Activated CD4-positive, alpha-beta memory T cell treated with anti-CD3 and anti-CD28 coated beads, Interleukin-2, amount 10 ng/mL, durations not matched to agents 7 days and 5 days (primary cell): ENCODE measurements at places on chromosomes 16 and 17. TPM values are rescaled to one million over a fixed set of nuclear protein-coding genes. Genes with fewer than 3 reads are reported as not detected.

DNA sequence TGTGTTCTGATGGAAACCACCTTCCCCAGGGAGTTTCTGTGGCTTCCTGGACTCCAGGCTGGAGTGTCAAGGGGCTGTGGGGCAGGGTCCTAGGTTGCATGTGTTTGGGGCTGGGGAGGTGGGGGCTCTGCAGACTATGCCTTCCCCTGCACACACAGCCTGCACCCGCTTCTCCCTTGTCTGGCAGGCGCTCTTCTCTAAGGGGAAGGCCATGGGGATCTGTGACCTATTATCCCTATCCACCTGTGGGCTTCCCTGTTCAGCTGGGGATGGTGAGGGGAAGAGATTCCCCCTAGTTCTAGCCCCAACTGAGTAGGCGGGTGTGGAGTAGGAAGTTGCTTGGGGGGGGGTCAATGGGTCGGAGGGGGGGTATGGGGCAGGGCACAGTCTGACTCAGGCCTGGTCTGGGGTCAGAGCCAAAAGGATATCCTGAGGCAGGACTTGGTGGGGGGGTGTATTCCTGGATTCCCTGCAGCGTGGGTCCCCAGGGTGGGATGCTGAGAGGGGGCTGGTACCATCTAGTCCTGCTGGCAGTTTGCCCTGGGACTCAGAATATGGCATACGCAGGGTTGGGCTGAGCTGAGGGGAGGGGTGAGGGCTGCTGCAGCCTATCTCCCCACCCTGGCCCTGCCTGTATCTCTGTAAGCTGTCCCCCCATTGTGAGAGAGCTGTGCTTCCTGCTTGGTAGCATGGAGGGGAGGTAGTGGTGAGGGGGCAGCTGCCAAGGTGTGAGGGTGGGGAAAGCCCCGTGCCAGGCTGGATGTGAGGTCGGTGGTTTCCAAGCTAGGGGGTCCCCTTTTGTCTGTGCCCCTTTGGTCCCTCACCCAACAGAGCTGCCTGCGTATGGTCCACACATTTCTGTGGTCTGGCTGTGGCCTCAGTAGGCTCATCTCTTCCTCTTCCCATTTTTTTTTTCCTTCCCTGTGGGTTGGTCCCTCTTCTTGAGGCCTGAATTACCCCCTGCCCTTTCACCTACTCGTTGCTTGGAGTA, 14.7 kb downstream of the RARA start:
- H3K4me3 ChIP-seq: peak overlapping the region; percentile 90
- DNase-seq: peak; percentile 52

DNA sequence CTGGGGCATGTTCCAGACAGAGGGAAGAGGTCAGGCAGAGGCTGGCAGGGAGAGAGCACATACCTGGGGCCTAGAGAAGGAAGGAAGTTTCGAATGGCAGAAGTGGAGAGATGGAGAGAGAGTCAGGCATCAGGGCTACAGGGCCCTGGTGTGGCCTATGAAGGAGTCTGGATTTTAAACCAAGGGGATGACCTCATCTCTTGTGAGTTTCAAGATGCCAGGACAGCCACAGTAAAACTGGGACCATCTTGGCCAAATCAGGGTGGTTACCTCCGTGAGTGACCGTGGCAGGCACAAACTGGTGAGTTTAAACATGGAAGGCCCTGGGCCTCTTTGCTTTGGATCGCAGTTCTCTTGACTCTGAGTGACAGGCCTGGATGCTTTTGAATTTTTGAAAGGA, 7.6 kb upstream of the ATP2C2 start:
- H3K27ac ChIP-seq: peak overlapping the region; percentile 57
- peaks cover 11% of the 10 kb centered on the region for H3K27me3 ChIP-seq
- no peak for DNase-seq
- no peaks in the 10 kb centered on the region for H3K36me3 ChIP-seq
- H3K4me3 ChIP-seq: no peak overlapping the region

DNA sequence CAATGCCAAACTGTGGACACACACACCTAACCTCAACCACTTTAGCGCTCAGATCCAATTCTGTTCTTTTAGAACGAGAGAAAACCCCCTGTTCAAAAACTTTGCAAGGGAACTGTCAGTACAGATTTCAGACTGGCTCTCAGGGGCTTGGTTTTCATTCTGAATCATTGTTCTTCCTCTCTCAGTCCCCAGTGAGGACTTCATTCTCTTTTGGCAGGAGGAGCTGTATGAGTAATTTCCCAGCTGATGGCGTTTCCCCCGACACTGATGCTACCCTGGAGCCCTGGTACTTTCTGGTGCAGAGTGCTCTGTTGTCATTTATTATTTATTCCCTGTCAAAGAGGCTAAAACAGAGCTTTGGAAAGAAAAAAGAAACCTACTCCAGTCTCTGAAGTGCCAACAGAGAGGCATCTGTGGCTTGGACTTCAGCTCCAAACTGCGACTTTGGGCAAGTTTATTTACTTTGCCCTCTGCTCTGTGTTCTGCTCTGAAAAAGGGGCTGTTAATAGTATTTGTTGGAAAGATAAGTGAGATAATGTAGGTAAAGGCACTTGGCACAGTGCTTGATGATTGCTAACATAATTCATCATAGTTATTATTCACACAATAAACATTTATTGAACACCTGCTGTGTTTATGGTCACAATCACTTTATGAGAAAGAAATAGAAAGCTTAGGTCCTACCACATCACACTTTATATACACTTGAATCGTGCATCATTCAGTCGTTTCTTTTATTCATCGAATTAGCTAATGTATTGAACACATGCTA, 28.3 kb downstream of the ETV4 start:
- H3K27me3 ChIP-seq: no peaks in the 10 kb centered on the region
- no peak overlapping the region for H3K27ac ChIP-seq
- no peak for DNase-seq
- no peak overlapping the region for H3K4me3 ChIP-seq
- H3K36me3 ChIP-seq: peaks cover 65% of the 10 kb centered on the region

DNA sequence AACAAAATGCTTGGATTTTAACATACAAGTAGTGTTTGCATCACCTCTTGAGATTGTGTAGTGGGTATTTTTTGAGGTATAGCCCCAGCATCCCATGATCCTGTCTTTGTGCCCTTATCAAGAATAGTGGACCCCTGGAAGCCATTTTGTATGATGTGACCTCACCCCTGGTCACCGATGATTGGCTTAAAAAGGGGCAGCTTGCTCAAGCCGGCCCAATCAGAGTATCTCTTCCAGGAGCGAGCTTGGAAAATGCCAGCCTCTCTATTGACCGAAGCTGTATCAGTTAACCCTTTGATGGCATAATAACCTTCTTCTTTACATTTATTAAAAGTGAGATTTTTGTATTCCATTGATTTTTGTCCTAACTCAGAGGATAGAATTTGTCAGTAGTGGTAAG, 55.5 kb upstream of the FAM20A start:
- peaks cover 4% of the 10 kb centered on the region for H3K27me3 ChIP-seq
- no peak for DNase-seq
- no peaks in the 10 kb centered on the region for H3K4me1 ChIP-seq
- H3K4me3 ChIP-seq: no peak overlapping the region
- H3K27ac ChIP-seq: no peak overlapping the region
- no peaks in the 10 kb centered on the region for H3K36me3 ChIP-seq

DNA sequence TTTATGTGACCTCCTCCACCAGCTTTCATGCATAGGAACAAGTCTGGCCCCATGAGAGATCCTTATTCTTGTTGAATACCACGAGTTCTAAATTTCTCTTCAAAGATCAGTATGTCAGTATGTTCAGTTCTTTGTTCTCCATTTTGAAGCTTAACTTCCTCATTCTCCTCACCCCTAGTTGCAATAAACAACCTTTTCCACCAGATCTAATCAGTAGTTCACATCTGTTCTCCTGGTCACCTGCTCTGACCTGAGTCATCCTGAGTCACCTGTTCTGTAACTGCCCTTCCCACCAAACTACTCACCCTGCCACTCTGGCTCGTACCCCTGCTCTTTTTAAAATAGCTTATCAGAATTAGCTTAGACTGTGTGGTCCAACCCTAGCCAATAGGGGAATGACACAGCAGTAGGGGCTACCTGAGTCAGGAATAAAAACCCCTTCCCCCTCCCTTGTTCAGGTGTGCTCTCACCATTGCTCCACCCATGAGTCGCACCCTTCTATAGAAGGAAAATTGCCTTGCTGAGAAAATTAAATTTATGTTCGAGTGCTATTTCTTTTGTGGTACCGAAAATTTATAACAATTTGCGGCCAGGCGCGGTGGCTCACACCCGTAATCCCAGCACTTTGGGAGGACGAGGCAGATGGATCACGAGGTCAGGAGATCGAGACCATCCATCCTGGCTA, 94.6 kb downstream of the EMP2 start:
- H3K36me3 ChIP-seq: peaks cover 22% of the 10 kb centered on the region
- H3K4me3 ChIP-seq: no peak overlapping the region
- no peaks in the 10 kb centered on the region for H3K27me3 ChIP-seq
- no peak overlapping the region for H3K27ac ChIP-seq
- no peak for DNase-seq

DNA sequence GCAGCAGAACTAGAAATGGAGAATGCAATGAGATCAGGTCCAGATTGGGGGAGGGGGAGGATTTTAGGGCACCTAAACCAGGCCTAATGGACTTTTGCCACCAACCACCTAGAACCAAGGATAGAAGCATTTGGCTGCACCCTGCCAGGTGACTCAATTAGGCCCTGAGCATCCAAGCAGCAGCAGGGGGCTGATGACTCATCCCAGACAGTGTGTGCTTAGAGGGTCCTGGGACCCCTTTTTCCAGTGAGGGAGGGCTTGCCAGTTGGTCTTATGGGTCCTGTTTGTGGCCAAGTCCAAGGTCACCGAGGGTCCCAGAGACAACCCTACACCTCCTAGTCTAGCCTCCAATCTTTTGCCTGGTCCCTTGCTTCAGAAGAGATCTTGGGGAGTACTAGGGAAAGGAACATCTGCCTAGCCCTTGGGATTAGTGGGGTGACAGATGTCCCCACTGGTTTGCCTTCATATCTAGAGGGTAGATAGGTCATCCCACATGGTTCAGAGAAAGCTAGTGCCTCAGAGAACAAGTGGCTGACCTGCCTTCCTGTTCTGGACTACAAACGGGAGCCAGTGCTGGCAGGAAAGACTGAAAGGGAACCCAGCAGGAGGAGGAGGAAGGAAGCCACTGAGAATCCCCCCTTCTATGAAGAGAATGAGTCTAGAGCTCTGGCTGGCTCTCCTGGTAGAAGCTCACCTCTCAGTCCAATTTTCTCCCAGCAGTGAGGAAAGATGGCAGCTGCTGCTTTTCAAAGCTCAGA, 1.6 kb upstream of the TBKBP1 start:
- peaks cover 2% of the 10 kb centered on the region for H3K36me3 ChIP-seq
- peaks cover 9% of the 10 kb centered on the region for H3K27me3 ChIP-seq
- no peak overlapping the region for H3K27ac ChIP-seq

- H3K36me3 ChIP-seq: no peaks in the 10 kb centered on the region
- no peak overlapping the region for H3K4me3 ChIP-seq
- H3K27ac ChIP-seq: no peak overlapping the region
Measured at GRCh38 chr16:57889522-57889921, 81.4 kb downstream of the CNGB1 start.

GRCh38 chr16:71727551-71728324, 3.2 kb upstream of the PHLPP2 start:
- H3K4me1 ChIP-seq: peaks cover 9% of the 10 kb centered on the region
- peaks cover 10% of the 10 kb centered on the region for H3K27me3 ChIP-seq
- no peak overlapping the region for H3K27ac ChIP-seq
- H3K4me3 ChIP-seq: no peak overlapping the region
- H3K36me3 ChIP-seq: peaks cover 29% of the 10 kb centered on the region

DNA sequence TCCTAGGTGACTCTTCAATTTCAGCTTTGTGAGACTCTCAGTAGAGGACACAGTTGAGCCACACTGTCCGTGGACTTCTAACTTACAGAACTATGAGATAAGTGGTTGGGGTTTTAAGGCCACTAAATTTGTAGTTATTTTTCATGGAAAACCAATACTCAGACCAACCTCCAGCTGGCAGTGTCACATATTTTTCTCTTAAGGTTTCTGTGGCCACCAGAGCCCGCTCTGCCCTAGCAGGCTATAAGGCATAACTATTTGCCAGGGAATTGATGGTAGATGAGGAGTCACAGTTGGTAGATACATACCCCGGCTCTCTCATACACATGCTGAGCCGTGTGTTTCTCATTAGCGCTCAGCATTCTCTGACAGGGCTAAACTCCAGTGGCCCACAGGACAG, 336.8 kb upstream of the MON1B start:
- no peaks in the 10 kb centered on the region for H3K4me1 ChIP-seq
- no peak overlapping the region for H3K27ac ChIP-seq
- no peak for DNase-seq
- no peaks in the 10 kb centered on the region for H3K36me3 ChIP-seq

- no peak overlapping the region for H3K4me3 ChIP-seq
- H3K27me3 ChIP-seq: no peaks in the 10 kb centered on the region
- H3K27ac ChIP-seq: no peak overlapping the region
Measured at GRCh38 chr16:47873434-47873833, 282.4 kb downstream of the ABCC12 start.

GRCh38 chr16:67879936-67880335, 4.7 kb upstream of the NRN1L start:
- H3K36me3 ChIP-seq: peaks cover 81% of the 10 kb centered on the region
- no peak for DNase-seq

DNA sequence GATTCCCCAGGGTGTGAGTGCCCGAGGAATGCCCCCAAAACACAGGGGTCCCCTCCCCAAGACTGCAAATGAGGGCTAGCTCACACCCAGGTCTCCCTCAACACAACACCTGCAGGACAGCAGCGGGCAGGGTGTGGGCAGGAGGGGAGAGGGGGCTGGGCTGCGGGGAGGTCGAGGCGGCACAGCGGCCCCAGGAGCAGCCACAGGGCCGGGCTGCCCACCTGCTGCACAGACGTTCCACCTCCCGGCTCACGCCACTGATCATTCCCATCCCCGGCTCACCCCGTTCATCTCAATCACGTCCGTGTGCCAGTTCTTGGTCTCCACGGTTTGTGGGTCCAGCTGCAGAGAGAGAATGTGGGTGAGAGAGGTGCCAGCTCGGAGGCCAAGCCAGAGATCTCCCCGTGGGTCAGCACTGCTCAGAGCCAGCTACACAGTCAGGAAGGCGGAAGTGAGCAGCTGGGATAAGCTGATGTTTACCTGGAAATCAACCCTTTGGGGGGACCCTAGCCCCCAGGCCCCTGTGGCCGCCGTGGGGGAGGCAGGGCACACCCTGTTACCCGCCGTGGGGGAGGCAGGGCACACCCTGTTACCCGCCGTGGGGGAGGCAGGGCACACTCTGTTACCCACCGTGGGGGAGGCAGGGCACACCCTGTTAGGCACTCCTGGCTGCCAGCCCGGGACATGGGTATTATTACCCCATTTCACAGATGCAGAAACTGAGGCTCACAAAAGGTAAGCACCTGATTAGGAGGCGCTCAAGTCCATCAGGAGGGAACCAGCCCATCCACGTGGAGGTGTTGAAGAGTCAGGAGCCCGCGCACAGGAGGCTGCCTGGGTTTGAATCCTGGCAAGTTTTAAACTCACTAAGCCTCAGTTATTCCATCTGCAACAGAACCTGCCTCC, 16.1 kb downstream of the TIMM22 start:
- H3K36me3 ChIP-seq: peaks cover 3% of the 10 kb centered on the region
- no peak overlapping the region for H3K4me3 ChIP-seq
- H3K4me1 ChIP-seq: no peaks in the 10 kb centered on the region
- DNase-seq: no peak

DNA sequence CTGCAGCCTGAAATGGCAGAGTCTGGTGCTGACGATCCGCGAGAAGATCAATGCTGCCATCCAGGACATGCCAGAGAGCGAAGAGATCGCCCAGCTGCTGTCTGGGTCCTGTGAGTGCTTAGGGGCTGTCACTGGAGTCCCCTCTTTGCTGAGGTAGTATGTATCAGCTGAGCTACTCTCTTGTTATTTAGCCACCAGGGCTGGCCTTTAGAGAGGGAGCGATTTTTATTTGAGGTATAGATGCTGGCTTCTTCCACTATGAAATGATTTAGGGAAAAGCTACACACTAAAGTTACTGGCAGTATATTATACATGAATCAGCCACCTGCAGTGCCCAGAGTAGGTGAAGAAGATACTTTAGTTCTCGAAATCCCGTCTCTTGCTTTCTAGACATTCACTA, 2.6 kb downstream of the CDK5RAP3 start:
- DNase-seq: no peak
- H3K27me3 ChIP-seq: no peaks in the 10 kb centered on the region
- peaks cover 31% of the 10 kb centered on the region for H3K36me3 ChIP-seq
- H3K27ac ChIP-seq: no peak overlapping the region

Gene NRN1L
- 0.76 TPM for total RNA-seq
